Peyer's patch (tissue), 4 donors: ENCODE measurements at places on chromosomes 1 and 21. TPM values are rescaled to one million over a fixed set of nuclear protein-coding genes. Genes with fewer than 3 reads are reported as not detected.

Gene CD48
- total RNA-seq = 7.5 TPM

Gene LRRN2
- 0.70 TPM for total RNA-seq

Gene KRTAP19-3
- not detected for total RNA-seq

Gene PRDM16
- total RNA-seq = 5.4 TPM

DNA sequence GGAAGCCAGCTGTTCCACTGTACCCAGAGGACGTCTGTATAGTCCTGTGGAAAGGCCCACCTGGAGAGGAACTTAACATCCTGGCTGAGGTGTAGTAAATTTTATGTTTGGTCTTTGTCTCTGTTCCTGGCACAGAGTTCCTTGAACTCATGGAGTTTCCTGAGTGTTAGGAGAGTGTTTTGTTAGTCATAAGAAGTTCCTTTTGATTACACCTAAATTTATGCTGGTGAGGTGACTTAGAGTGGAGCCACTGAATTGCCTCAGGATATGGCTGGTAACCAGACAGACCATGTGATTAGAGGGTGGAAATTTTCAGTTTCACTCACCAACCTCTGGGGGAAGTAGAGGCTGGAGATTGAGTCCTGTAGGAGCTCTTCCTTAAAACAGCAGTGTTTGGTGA lies 57.9 kb downstream of the RASAL2 start:
- H3K27ac ChIP-seq = no peak overlapping the region
- H3K4me1 ChIP-seq = no peaks in the 10 kb centered on the region
- no peak for DNase-seq
- no peak overlapping the region for H3K4me3 ChIP-seq

- H3K36me3 ChIP-seq = no peaks in the 10 kb centered on the region
- peak overlapping the region; percentile 87 for H3K27ac ChIP-seq
- H3K4me3 ChIP-seq = no peak overlapping the region
- H3K4me1 ChIP-seq = peaks cover 60% of the 10 kb centered on the region
- peak; percentile 42 for DNase-seq
- H3K27me3 ChIP-seq = no peaks in the 10 kb centered on the region
These were observed 60.8 kb downstream of the ITPKB start for GRCh38 chr1:226678251-226678650.
